ENCODE measurements at places on chromosomes 6 and 20.

DNA sequence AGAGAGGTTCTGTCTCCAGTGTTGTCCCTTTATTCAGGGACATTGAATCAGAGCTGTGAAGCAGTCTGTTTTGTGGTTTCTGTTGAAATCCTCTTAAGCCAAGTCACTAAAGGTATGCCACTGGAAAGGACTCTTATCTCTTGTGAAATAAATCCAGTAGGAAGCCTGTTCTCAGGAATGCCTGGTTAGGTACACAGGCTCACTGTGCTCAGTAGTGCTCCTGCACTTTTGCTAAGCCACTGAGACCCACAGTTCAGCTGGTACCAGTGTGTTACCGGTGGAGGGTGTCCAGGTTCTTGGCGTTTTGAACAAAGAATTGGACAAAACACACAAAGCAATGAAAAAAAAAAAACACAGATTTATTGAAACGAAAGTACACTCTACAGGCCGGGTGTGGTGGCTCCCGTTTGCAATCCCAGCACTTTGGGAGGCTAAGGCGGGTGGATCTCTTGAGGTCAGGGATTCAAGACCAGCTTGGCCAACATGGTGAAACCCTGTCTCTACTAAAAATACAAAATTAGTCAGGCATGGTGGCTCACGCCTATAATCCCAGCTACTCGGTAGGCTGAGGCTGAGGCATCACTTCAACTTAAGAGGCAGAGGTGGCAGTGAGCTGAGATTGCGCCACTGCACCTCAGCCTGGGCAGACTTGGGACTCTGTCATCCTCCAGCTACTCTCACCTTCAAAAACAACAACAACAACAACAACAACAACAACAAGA lies 186.1 kb downstream of the JARID2 start:
- DNase-seq = no peak

DNA sequence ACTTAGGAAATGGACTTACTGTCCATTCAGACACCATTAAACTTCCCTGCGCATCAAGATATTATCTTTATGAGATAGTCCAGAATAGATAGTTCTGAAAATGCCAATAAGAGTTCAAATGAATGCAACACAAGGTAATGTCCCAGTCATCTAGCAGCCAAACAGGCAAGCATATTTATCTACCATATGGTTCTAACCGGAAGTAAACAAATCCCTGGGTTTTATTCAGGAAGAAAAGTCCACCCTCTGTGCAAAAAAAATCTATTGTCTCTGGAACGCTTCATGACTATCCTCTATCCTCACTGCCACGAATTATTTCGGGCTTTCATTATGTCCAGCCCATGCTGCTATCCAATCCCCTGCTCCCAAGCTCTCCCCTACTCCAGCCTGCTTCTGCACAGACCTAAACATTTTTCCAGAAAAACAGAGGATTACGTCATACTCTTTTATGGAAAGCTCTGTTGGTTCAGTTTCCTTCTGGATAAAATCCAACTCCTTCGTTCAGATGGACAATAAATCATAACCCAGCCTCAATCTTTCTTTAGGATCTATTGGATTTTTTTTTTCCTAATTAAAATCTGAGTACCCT lies 11.4 kb downstream of the PPIL6 start:
- DNase-seq = no peak

DNA sequence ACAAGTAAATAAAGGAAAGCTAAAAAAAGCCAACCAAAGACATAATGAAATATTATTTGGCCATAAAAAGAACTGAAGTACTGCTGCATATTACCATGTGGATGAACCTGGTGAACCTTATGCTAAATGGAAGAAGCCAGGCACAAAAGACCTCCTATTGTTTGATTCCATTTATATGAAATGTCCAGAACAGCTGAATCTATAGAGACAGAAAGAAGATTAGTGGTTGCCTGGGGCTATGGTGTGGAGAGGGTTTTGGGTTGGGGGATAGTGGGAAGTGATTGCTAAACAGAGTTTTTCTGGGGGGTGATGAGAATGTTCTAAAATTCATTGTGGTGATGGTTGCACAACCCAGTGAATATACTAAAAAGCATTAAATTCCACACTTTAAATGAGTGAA lies 53.2 kb downstream of the TSBP1 start:
- DNase-seq = no peak

DNA sequence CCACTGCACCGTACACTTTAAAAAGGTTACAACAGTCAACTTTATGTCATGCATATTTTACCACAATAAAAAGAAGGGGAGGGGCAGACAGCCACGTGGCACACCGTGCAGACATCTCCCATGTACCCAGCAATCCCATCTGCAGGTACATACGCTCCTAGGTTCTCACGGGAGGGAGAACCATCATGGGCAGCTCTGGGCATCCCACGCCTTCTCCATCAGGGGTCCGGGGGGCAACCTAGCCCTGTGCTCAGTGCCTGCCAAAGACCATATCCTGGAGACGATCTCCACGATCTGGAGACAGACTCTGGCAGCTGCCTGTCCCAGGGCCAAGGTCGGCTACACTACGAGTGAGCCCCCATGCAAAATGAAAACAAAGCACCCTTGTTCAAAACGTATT lies 2.5 kb upstream of the BNIP5 start:
- DNase-seq = no peak

DNA sequence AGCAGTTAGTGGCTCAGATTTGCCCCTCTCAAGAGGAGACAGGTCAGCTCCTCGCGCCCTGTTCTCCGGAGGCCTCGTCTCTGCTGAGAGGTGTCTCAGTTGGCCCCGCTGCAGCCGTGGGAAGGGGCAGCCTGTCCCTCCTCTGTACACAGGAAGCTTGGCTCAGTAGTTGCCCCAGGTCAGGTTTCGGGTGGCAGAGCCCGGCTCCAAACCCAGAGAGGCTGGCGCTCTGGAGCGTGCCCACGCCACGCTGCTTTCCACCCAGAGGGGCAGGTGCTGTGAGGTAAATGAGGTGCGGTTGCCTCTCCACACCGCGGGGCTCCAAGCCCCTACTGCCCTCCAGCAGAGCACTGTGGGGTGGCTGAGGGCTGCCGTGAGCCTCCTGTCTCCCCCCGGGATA lies 16.0 kb downstream of the DYNLT1 start:
- DNase-seq = no peak

DNA sequence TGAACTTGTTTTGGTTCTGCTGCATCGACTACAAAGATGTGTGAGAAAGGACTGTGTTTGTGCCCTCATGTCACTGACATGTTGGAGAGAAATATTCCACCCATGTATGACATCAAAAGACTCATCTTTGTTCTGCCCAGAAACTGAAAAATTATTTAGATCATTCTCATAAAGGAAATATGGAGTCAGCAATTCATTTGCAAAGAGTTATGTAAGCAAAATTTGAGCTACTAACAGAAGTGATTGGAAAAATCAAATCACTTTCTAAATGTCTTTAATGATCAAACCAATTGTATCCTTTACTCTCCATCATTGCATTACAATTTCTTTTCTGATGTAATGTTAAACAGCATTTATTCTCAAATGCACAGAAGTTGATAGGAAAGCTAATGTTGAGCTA lies 19.3 kb downstream of the ADAT2 start:
- no peak for DNase-seq

DNA sequence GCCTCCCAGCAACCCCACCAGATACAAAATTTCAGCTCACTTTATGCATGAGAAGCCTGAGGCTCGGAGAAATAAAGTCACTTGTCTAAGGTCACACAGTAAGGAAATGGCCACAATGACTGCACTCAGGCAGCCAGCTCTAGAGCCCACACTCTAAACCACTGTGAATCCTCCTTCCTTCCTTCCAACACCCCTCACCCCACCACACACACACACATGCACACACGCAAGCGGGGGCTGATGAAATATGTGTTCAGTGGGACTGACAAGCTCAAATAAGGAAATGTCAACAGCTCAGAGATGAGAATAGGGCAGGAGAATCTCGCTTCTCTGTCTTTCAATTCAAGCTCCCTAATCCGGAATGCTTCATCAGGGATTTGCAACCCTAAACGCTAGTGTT lies 6.0 kb upstream of the BPIFA1 start:
- no peak for DNase-seq

- DNase-seq = no peak
Observed at GRCh38 chr20:57774111-57774880, 64.5 kb upstream of the PMEPA1 start.

- DNase-seq = no peak
Observed at GRCh38 chr6:145331066-145331465, 404.3 kb downstream of the EPM2A start.

DNA sequence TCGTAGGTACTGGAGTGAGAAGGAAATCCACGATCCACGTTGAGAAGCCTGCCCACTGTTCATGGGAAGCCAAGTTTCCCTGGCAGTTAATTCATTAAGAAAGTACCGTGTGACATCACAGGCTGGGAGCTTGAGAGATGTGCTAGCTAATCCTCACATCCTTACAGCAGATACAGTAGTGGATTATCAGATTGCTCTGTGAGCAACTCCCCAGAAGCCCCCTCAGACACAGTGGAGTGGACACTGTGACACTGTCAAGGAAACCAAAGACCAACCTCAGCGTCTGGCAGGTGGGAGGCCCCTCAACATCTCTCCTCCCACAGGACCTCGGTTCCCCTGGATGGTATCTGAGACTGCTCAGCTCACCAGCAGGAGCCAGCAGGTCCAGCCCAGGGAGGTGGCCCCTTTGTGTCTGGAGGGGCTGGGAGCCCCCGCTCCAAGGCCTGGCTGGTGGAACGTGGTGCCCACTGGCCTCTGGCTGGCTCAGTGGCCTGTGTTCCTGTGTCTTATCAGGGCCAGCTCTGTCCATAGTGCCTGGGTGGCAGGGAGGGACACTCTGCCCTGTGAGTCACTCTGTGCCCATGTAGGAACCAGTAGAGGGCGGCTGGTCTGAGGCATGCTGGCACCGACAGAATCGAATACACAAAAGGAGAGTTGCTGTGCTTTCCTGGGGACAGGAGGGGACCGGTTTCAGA lies 7.2 kb downstream of the PYGB start:
- no peak for DNase-seq

- DNase-seq = no peak
Observed at GRCh38 chr6:160791981-160792418, 90.0 kb downstream of the PLG start.
